Cerebellum (tissue), 4 donors: ENCODE measurements at places on chromosomes 3 and 15. TPM values are rescaled to one million over a fixed set of nuclear protein-coding genes. Genes with fewer than 3 reads are reported as not detected.

AHSG gene
- 0.27 TPM for total RNA-seq

DNA sequence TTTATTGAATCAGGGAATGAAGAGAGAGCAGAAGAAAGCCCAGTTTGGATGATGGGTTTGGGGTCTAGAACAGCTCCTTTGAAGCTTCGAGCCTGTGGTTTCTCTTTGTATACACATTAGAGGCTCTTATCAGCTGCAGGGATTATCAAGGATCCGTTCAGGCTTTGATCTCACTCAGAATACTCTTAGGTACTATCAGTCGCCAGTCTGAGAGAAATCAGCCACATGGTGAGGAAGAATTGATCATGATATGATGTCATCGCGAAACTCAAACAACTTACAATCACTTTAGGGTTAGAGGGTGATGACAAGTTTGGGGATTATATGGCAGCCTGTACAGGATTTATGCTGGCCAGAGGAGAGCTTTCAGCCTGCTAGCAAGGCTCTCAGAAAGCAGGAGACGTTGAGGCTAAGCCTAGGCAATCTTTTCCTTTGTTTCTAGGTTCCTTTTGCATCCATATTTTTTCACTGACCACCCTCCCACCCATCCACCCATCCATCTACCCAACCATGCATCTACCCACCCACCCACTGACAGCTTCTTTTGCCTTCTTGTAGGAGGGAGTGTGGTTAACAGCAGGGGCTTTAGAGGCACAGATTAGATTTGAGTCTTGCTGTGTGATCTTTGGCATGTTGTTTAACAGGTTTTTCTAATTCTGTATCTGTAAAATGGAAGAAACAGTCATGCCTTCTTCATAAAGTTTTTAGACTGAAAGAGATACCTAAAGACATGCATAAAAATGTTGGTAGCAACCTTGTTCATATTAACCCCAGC, 330.4 kb upstream of the LRRFIP2 start:
- no peak for DNase-seq

GRCh38 chr3:121637922-121638321, 22.8 kb downstream of the HCLS1 start:
- DNase-seq: no peak

- DNase-seq: no peak
These were observed 124.9 kb downstream of the IGSF11 start for GRCh38 chr3:118909763-118910162.
